Activated CD4-positive, alpha-beta T cell treated with anti-CD3 and anti-CD28 coated beads, Interleukin-2, amount 10 ng/mL, durations not matched to agents 7 days and 5 days (primary cell): ENCODE measurements at places on chromosomes 3 and 15.
A peak's percentile ranks its signal among the peaks of the same experiment; 100 is the strongest.

- H3K4me1 ChIP-seq: no peaks in the 10 kb centered on the region
- no peaks in the 10 kb centered on the region for H3K36me3 ChIP-seq
- H3K4me3 ChIP-seq: no peak overlapping the region
- no peak overlapping the region for H3K27ac ChIP-seq
- no peaks in the 10 kb centered on the region for H3K27me3 ChIP-seq
- DNase-seq: no peak
Measured at GRCh38 chr15:67575039-67575502, 32.6 kb downstream of the MAP2K5 start.

DNA sequence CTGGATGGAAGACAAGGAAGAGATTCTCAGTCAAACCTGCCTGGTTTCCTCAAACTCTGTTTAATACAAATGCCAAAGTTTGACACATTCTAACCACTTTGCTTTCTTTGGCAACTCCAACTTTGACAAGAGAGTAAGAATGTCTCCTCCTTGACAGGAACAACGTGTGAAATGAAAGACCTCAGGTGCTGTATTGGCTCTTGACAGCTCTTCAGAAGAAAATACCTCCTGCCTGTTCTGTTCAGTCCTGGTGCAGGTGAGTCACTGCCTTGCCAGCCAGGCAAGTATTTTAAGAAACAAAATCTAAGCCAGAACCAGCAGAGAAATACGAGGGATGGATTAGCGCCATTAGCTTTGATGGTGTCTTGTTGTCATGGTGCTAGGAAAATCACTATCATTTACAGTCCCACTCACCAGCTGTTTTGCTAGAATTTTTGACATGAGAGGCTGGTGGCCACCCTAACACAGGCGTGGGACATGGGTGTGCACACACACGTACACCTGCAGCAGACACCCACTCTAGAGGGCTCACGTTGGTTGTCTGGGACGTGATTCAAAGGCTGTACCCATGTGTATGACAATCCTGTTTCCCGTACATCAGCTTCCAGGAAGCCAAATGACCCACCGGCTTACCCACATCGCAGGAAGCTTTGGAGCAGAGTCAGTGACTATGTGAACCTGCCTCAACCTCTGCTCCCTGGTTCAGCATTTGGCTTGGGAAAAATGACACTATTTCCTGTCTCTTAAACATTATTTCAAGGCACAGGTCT, 60.4 kb downstream of the CCNL1 start:
- peaks cover 46% of the 10 kb centered on the region for H3K4me1 ChIP-seq
- H3K27ac ChIP-seq: peak overlapping the region; percentile 46
- no peak overlapping the region for H3K4me3 ChIP-seq
- H3K27me3 ChIP-seq: no peaks in the 10 kb centered on the region
- no peak for DNase-seq
- H3K36me3 ChIP-seq: peaks cover 3% of the 10 kb centered on the region

GRCh38 chr3:66639809-66640356, 139.1 kb upstream of the LRIG1 start:
- peaks cover 6% of the 10 kb centered on the region for H3K4me1 ChIP-seq
- no peak overlapping the region for H3K4me3 ChIP-seq
- peaks cover 2% of the 10 kb centered on the region for H3K27me3 ChIP-seq
- DNase-seq: no peak

- H3K4me3 ChIP-seq: no peak overlapping the region
- H3K27me3 ChIP-seq: peaks cover 2% of the 10 kb centered on the region
- peaks cover 2% of the 10 kb centered on the region for H3K36me3 ChIP-seq
- peaks cover 18% of the 10 kb centered on the region for H3K4me1 ChIP-seq
Measured at GRCh38 chr15:26083896-26084295, 220.8 kb upstream of the ATP10A start.
